ENCODE measurements at places on chromosomes 7 and 10. TPM values are rescaled to one million over a fixed set of nuclear protein-coding genes. Genes with fewer than 3 reads are reported as not detected.

The ZNF365 gene
- 0.86 TPM for total RNA-seq

DNA sequence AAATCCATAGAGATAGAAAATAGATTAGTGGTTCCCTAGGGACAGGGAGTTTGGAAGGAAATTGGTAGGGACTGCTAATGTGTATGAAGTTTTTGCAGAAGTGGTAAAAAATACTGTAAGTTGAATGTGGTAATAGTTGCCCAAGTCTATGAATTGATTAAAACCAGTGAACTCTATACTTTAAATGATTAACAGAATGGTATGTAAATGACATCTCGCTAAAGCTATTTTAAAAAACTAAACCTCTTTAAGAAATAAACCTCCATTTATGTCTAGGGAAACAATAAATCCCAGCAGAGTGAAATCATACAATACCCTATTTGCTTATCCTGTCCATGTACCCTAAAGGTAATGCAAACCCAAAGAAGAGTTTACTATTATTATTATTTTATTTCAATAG, 61.4 kb downstream of the IPMK start:
- no peak for DNase-seq

DNA sequence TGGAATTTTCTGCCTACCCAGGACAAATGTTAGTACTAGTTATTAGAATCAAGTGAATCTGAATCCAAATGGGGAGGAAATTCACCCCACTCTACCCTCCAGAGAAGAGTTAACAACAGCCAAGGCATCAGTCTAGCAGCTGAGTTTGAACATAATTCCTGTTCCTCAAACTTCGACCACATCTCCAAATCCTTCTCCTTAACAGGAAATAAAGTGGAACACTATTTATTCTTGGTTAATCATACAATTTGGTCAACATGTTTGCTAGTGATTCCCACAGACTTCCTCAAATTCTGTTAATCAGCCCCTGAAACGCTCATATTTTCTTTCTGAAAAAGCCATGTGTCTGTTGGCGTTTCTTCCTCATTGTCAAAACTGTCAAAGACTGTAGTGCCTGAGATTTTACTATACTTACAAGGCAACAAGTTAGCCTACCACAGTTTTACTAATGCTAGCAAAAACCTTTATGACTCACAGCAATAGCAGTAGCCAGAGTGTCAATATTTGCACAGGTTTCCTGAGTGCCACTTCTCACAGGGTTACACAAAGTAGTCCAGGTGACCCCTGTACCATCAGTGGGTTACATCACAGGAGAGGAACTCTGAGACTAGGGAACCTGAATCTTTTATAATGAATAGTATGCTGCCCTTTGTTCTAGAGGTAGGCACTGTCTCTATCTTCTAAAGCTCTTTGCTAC, 202.9 kb downstream of the GRM3 start:
- DNase-seq = no peak

DNA sequence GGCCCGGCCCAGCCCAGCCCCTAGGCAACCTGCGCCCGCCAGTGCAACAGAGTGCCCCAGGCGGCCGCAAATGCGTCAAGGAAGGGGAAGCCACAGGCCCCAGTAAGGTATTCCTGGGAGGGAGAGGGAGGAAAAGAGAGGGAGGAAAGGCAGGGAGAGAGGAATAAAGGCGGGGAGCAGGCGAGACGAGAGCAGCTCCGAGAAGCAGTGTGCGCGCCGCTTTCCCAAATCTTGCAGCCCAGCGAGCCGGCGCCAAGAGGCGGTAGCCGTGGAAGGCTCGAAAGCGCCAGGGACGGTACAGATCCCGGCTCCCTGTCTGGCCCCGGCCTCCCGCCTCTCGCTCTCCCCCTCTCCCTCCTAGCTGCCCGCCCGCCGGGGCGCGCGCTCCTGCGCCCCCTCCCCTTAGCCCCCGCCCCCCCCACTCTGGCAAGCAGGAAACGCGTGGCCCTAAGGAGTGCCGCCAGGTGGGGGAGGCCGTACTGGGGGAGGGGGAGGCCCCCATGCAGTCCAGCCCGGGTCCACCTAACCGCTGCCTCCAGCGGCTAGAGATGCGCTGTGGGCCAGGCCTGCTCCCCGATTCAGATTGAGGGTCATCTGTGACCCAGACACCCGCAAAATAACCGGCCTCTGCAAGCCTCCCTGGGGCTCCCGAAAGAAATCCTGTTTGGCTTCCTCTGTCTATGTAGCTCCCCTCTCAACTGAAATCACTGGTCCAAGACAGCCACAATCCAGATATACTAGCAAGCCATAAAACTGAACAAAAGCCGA, 4.3 kb downstream of the HOXA10 start:
- peak; percentile 79 for DNase-seq

DNA sequence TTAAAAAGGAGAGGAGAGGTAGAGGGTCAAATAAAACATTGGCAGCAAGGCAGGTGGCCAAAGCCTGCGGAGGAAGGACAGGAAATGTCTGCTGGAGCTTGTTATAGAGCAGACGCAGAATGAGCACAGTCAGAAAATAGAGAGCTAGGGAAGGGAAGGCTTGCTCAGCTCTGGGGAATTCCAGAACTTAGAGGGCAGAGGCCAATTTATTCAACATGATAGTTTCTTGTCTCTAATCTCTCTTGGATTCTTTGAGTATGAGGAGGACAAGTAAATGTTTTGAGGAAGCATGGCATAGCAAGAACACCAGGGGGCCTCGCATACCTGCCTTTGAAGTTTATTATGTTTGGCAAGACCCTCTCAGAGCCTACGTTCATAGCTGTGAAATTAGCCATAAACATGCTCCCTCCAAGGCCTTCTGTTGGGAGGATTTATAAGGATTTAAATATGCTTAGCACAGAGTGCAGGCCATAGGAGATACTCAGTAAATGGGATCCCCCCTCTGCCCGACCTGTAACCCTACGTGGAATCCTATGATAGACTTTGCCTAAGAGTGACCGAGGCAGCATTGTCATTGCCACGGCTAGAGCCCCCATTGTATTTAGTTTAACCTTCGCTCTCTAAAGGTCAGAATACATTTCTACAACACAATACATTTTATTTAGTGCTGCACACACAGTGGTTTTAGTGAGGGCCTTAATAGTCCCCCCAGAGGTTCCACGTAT, 293.9 kb downstream of the CCDC3 start:
- DNase-seq = peak; percentile 88

GRCh38 chr10:4066581-4067390, 281.8 kb upstream of the KLF6 start:
- DNase-seq = no peak

DNA sequence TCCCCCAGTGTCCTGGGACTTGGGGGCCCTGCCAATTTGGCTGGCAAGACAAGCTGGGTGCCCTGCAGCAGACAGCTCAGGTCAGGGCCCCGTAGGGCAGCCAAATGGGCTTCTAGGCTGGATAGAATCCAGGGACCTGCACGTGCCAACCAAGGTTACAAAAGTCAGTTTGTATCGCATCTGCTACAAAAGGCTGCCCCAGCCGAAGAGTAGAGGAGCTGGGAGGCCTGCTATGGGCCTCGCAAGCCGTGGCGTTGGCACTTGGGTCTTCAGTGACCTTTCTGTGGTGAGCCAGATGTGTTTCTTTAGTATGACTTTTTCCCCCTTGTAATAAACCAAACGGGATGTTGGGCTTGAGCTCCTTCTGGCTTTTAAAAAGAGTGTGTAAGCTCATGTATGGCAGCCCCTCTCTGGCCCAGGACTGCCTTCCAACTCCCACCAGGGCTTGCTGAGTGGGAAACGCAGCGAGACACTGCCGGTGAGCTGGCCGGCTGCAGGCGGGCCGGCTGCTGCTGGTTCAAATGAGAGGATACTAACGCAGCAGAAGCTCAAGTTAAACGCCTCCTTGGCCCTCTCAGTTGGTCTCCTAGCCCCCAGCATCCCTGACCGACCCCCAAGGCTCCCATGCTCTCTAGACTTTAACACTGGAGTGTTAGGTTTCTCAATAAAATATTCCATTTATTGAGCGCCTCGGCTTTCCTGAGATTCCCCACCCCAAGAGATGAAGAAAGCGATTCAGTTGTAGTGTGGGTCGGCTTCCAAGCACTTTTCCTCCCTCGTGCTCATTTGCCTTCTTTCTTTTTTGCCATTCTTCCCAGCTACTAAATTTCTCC, 3.1 kb upstream of the HOXA10 start:
- peak; percentile 80 for DNase-seq

- DNase-seq = no peak
Measured at GRCh38 chr7:127290116-127290655, 37.4 kb upstream of the GRM8 start.

DNA sequence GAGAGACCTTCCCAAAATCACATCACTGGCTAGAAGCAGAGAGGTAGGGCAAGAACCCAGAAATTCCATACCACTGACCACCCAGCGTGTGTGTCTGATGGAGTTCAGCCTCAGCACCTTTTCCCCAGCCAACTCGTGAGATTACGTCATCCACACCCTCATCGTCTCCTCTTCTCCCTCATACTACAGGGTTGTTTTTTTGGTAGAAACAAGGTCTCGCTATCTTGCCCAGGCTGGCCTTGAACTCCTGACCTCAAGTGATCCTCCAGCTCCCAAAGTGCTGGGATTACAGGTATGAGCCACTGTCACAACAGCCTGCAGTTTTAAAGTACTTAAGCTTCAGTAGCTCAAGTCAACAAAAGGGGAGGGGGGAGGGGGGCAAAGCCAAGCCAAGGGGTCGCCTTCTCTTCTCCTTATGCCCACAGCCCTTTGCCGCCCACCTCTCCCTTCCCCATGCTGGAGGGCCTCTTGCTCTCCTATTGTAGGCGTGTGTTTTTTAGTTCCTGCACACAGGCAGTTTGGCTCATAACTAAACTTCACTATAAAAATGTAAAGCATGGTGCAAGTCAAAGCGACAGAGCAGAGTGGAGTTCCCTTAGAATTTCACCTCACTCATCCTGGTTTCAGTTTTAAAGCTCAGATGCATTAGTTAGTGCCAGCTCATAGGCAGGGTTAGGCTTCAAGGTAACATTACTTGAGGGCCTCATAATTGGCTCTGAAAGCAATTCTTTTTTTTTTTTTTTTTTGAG, 5.2 kb upstream of the PRDX3 start:
- no peak for DNase-seq

DNA sequence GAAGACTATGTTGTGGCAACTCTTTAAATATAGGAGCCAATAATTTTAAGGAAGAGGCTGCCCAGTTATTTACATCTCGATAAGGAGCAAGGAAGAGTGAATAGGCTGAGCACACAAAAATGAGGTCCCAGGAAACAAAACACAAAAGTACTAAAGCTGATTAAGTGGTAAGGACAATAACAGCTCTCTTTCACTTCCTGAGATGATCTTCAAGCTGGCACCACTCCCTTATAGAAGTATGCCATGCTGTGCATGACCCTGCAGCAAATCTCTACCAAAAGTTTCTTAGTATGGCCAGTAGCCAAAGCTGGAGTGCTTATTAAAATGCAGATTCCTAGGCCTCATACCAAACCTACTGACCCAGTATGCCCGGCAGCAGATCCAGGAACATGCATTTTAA, 39.7 kb downstream of the CADPS2 start:
- DNase-seq = no peak

- DNase-seq = no peak
Measured at GRCh38 chr10:17407047-17407446, 47.3 kb downstream of the ST8SIA6 start.

- peak; percentile 75 for DNase-seq
Measured at GRCh38 chr7:128405471-128406313, 4.1 kb downstream of the IMPDH1 start.

- peak; percentile 45 for DNase-seq
Measured at GRCh38 chr10:76311752-76312636, 880.6 kb downstream of the LRMDA start.

The HOXA5 gene
- 0.25 TPM for total RNA-seq

DNA sequence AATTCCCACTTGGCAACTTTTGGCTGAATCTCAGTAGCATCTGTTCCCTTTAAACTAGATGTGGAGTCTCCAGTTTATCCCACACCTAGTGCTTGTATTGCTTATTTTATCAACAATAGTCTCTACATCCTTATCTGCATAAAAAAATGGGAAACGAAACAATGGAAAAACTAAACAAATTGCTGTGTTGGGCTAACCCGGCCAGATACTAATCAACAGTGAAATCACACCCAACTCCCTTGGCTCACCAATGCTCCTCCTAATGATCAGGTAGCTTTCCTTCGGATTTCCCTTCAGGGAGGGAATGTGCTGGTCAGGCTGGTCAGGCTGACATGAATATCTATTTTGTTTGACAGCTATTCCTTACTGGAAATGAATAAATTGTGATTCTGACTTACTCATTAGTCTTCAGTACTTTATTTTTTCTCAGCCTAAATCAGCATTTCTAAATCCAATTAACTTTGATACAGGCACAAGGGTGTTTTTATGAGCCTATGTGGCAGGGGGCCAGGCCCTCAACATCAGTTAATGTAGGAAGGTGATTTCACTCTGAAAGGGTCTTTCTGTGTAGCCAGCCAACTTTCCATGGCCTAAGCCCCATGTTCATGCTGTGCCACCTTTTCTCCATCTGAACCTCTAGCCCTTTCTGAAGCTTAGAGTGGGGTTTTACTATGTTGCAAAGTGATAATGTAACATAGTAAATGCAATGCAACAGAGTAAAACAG, 170.5 kb upstream of the NPSR1 start:
- no peak for DNase-seq

The GBX1 gene
- not detected for total RNA-seq

DNA sequence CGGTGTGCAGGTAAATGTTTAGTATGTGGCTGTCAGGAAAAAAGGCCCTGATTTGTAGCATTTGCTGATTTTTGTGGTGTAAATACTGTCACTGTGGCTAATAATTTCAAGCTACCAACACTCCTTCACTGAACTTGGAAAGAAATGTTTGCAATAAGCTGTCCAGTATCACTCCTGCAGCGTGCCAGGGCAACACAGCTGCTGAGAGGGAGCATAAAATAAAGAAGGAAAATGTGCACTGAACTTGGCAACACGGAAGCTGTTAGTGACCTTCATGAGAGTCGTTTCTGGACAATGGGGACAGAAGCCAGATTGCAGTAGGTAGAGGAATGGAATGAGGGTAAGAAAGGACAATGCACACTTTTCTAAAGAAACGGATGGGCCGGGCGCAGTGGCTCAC, 37.9 kb upstream of the FHIP2A start:
- DNase-seq = no peak

DNA sequence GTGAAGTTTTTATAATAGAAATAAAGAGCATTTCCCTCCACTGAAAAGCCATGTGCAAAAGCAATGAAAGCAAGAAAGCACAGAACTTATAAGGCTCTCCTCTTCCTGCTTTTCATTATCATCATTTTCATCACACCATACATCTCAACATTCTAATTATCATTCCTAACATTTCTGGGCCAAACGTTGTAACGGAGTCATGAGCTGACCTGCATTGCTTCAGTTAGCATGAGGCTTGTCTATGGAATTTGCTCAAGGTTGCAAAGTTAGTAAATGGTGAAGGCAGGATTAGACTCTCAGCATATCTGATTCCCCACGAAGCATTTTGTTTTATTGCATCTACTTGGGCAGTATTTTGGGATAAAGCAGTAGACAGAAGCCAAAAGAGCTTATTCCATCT, 11.4 kb downstream of the SCIN start:
- peak; percentile 73 for DNase-seq

GRCh38 chr7:29879609-29880008, 73.3 kb downstream of the WIPF3 start:
- DNase-seq = peak; percentile 65

Data from GM23248 (cell line).